OCI-LY7 (cell line): ENCODE measurements at places on chromosomes 7 and 10. TPM values are rescaled to one million over a fixed set of nuclear protein-coding genes. Genes with fewer than 3 reads are reported as not detected.

Gene OPN4
- not detected in 2 replicates for total RNA-seq

Gene NKX2-3
- total RNA-seq, result not detected in 2 replicates

DNA sequence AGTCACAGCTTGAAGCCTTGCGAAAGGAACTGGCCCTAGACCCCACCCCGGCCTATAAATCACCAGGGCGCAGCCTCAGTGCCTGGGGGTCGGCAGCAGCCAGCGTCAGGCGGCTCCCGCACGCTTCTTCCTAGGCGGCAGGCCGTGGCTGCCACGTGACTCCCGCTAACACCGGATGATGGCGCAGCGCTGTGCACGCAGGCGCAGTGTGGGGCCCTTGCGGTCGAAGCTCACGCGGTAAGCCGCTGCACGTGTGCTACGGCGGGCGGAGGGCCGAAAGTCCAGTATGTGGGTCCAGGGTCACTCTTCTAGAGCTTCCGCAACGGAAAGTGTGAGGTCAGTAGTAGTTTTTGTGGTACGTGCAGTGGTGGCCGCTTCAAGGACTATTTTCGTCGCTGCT, at the start of gene STK31:
TSS of gene STK31 (plus strand) at position 220 of the 400 bp plus-strand sequence. CDS start at position 287, 67 bp downstream.
- no peak for DNase-seq

Gene C10orf67
- total RNA-seq, result not detected in 2 replicates

DNA sequence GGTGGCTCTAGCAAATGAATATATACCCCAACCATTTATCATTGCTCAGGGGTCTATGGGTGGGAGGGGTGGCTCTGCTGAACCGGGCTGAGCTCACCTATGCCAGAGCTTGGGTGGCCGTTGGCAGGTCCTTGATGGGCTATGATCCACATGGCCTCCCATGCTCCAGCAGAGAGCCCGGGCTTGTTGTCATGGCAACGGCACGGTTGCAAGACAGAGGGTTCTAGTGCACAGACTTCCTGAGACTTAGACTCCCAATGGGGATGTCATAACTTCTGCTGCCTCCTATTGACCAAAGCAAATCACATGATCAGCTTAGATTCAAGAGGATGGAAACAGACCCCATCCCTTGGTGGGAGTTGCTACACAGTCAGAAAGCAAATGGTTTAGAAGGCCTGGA, 36.4 kb upstream of the CARD11 start:
- DNase-seq, result no peak

GRCh38 chr10:70833601-70834000, 17.9 kb downstream of the SGPL1 start:
- DNase-seq, result no peak

DNA sequence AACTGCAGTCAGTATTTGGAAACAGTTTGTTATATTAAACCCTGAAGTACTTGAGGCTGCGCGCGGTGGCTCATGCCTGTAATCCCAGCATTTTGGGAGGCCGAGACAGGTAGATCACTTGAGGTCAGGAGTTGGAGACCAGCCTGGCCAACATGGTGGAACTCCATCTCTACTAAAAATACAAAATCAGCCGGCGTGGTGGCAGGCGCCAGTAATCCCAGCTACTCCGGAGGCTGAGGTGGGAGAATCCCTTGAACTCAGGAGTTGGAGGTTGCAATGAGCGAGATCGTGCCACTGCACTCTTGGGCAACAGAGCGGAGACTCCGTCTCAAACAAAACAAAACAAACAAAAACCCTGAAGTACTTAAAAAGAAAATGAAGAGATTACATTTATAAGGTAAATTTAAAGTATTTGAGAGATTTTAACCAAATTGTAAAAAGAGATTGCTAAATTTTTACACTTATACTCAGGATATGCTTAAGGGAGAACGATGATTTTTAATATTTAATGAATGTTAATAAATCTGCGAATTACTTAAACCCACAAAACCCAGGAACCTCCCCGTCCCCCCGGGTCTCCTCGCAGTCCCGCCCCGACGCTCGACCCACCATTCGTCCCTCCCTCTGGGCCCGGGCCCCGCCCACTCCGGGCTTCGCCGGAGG, 425 bp upstream of the MTG1 start:
- DNase-seq, result no peak

Gene DNTT
- 0.18 and 0.32 TPM in 2 replicates for total RNA-seq

Gene ANKRD1
- total RNA-seq, result not detected in 2 replicates

DNA sequence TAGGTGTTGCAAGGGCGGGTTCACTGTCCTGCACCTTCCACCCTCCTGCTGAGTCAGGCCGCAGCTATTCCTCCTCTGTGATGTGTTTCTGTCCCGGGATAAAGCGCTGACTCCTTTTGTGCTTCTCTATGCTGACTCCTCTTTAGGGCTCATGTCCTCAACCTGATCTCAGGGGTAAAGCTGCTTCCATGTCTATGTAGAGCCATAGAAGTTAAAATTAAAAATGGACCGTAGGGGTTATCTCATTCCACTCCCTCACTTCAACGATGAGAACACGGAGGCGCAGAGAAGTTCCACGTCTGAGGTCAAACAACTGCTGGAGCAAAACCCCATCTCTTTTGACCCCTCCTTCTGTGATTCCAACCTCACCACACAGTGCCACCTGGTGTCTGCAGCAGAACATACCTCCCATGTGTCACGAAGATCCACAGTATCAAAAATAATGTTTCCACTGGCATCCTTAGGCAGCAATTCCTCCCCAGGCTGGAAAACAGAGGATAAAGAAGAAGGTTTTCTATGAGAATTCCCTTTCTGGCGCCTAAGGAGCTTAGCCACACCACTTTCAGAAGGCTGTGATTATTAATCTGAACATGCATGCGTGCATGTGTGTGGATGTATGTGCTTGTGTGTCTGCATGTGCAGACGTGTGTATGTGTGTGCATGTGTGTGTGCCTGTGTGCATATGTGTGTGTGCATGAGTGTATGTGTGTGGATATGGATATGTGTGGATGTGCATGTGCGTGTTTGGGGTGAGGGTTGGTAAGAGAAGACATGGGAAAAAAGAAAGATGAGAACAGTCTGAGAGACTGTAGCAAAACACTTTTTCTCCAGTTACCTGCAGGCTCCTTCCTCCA, 81.2 kb upstream of the UCN3 start:
- peak; percentile 39 for DNase-seq

- DNase-seq, result no peak
These were observed 110.2 kb downstream of the ELAPOR2 start for GRCh38 chr7:86949052-86949778.

- DNase-seq, result no peak
These were observed 27.1 kb downstream of the INPP5A start for GRCh38 chr10:132564690-132565089.
